ENCODE measurements at places on chromosomes 5 and 9. TPM values are rescaled to one million over a fixed set of nuclear protein-coding genes. Genes with fewer than 3 reads are reported as not detected.

The CDX1 gene
- total RNA-seq = under 0.01 TPM

The PCDHGB4 gene
- total RNA-seq = 5.3 TPM

The TNFSF8 gene
- not detected for total RNA-seq

The FCN2 gene
- total RNA-seq = not detected

The CTXN3 gene
- total RNA-seq = not detected

The TTC1 gene
- total RNA-seq = 49.9 TPM

The TMEM215 gene
- total RNA-seq = not detected

The PCDHAC2 gene
- total RNA-seq = 16.0 TPM

The RNF183 gene
- 1.9 TPM for total RNA-seq

The KLF9 gene
- total RNA-seq = 19.0 TPM

The ANKRA2 gene
- 35.0 TPM for total RNA-seq

The OR2Y1 gene
- not detected for total RNA-seq

The GEMIN5 gene
- 23.0 TPM for total RNA-seq

The P4HA2 gene
- 324 TPM for total RNA-seq

The ADAMTS16 gene
- not detected for total RNA-seq

The SPINK1 gene
- total RNA-seq = 3.6 TPM

The SLC23A1 gene
- 0.24 TPM for total RNA-seq

The GRIA1 gene
- total RNA-seq = not detected

The SHISAL2B gene
- total RNA-seq = not detected

The CORO2A gene
- total RNA-seq = 17.1 TPM
